ENCODE measurements at places on chromosomes 11 and 22.

GRCh38 chr22:19555651-19556050, 31.4 kb upstream of the CLDN5 start:
- DNase-seq: no peak

DNA sequence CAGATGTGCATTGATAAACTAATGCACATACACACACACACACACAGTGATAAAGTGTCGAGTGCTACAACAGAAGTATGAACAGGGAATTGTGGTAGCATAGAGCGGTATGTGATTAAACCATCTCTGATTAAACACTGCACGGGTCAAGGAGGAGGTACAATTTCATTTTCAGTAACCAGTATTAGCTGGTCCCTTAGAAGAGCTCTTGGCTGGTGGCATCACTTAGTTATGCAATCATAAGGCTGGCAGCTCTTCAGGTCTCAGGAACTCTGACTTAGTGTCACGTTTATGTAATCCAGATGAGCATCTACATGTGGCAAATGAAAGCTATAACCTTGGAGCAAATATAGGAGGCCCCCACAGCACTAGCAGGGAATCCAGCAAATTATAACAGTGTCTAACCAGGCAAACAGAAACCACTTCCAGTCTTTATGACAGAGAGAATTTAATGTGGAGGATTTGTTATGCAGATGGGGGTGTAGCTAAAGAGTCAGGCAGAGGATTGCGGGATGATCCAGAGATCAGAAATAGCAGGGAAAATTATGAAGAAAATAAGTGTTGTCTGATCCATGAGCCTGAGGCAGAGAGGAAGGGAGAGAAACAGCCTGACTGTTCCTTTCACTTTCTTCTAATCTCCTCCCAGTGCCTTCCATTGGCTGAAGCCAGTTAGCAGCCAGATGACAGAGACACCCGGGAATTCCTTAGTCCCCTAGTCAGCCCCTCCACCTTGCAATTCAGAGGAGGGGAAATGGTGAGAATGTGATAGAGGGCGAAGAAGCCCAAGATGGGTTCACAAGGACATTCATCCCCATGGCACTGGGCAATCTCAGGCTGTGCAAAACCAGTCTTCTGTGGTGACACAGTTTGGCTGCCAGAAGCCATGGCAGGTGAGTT, 533.1 kb upstream of the TENM4 start:
- DNase-seq: no peak

DNA sequence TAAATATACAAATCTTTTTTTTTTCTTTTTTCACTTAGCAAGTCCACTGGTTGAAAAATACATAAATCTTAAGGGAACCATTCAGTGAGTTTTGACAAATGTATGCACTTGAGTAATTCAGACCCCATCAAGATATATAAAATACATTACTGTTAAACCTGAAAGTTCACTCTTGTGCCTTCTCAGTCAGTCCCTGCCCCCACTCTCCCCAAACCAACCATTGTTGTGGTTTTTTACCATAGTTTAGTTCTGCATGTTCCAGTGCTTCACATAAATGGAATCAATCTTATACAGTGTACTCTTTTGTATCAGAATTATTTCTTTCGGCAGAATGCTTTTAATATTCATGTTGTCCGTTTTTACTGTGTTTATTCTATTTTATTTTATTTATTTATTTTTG, 26.1 kb downstream of the RNF214 start:
- no peak for DNase-seq

GRCh38 chr11:251550-251949, 14.8 kb downstream of the PSMD13 start:
- DNase-seq: no peak

- no peak for DNase-seq
Observed at GRCh38 chr11:96084610-96085318, 160.9 kb upstream of the MTMR2 start.

- DNase-seq: no peak
Observed at GRCh38 chr11:81421251-81421860, 1312.3 kb downstream of the FAM181B start.

- no peak for DNase-seq
Observed at GRCh38 chr22:50488886-50489285, 2.2 kb downstream of the MIOX start.

GRCh38 chr11:88175569-88176075, 379 bp upstream of the RAB38 start:
- DNase-seq: no peak

DNA sequence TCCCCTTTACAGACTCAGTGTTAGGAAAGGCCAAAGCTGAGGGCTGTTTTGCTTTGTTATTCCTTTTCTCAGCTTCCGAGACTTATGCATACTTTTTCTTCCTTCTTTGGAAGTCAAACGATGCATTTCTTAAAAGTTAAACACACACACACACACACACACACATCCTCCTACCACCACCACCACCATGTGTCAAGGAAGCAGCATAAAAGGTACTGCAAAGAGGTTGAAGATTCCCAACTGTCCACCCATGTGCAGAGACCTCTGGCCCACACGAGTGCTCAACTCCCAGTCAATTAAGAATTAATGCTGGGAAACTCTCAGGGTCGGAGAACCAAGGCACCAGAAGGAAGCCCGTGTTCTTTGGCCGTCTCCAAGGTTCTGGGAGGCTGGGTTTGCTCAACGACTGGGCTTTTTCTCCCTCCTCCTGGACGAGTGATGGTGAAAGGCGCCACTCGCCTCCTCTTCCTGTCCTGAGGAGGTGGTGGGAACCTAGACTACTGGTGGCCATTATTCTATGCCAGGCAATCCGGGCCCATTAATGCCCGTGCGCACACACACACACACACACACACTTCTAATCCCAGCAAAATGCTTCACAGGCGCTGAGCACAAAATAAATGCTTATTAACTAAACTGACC, 15.1 kb downstream of the MN1 start:
- DNase-seq: no peak

- no peak for DNase-seq
Observed at GRCh38 chr11:126333142-126333541, 22.3 kb upstream of the ST3GAL4 start.

DNA sequence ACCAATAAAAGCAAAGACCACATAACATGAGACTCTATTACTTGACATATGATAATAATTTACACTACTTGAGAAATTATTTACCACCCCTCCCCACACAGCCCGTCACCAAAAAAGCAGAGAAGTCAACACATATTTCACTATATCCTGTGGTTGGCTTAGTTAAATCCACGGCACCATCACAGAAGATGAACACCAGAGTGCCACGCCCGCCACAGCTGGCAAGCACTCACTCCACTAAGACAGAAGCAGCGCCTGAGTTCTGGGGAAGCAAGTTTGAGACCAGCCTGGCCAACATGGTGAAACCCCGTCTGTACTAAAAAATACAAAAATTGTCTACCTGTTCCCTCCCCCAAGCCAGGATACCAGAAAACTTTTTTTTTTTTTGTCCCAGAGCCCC, 53.1 kb downstream of the PACSIN2 start:
- no peak for DNase-seq

DNA sequence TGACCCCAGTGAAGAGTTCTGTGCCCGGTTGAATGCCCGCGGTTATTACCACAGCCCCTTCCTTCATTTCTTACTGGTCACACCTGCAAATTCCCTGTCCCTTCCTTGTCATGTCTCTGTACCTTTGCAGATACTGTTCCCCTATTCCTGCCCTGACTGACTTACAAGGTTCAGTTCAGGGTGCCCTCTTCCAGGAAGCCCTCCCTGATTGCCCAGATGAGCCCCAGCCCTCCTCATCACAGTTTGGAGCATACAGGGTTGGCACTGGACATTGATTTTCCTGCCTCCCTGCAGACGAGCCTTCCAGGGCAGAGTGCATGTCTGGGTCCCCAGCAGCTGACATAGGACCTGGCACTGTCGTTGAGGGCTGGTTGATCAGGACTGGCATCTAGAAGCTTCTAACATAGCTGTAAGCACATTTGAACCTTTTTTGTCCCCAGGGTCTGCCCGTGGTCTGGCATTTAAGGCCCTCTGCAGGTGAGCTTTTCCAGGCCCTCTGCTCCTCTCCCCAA, 70.4 kb upstream of the SHISAL1 start:
- no peak for DNase-seq

GRCh38 chr11:4882543-4882942, 843 bp downstream of the OR51T1 start:
- DNase-seq: no peak

GRCh38 chr11:118406599-118407166, 5.3 kb downstream of the ATP5MG start:
- peak; percentile 5 for DNase-seq

- DNase-seq: no peak
Observed at GRCh38 chr11:72546866-72547265, 112.5 kb upstream of the CLPB start.

DNA sequence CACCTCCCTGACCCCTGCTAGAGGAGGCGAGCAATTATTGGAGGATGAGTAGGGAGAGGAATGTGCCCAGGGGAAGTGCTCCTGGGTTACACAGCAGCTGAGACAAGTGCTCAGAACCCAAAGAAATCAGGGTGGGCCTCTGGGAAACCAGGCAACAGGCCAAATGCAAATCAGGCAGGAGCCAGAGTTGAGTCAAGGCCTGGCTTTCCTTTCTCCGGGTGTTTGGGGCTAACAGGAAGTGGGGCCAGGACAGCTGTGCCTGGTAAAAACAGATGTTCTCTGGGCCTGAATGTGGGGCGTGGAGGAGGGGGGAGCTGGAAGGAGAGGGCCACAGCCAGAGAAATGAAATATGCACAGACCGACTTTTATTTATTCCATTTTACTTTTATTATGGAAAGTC, 22.0 kb downstream of the MFNG start:
- DNase-seq: no peak

- no peak for DNase-seq
Observed at GRCh38 chr11:8309311-8309710, 45.6 kb upstream of the LMO1 start.

- DNase-seq: no peak
Observed at GRCh38 chr22:44196731-44197131, 16.0 kb downstream of the PARVG start.

GRCh38 chr11:69471729-69472540, 9.5 kb upstream of the LINC01488 start:
- DNase-seq: no peak

GRCh38 chr22:31148953-31149627, 8.8 kb upstream of the PLA2G3 start:
- peak; percentile 80 for DNase-seq

DNA sequence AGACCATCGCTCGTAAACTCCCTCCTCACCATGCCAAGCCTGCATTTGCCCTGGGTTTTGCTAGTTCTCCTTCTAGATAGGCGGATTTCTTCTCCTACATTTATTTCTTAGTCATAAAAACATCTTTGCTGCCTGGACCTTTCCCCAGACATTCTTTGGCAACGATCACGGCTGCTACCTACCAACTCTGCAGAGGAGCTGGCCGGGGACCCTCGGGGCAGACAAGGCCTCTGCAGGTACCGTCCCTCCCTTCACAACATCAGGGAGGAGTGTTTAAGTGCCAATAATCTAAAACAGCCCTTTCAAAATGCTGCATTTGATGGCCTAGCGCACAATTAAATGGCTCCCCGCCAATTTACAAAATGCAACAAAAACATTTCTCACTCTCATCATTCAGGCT, 34.4 kb downstream of the BRD1 start:
- DNase-seq: no peak

- no peak for DNase-seq
Observed at GRCh38 chr22:32217465-32217864, 12.6 kb upstream of the RFPL2 start.

DNA sequence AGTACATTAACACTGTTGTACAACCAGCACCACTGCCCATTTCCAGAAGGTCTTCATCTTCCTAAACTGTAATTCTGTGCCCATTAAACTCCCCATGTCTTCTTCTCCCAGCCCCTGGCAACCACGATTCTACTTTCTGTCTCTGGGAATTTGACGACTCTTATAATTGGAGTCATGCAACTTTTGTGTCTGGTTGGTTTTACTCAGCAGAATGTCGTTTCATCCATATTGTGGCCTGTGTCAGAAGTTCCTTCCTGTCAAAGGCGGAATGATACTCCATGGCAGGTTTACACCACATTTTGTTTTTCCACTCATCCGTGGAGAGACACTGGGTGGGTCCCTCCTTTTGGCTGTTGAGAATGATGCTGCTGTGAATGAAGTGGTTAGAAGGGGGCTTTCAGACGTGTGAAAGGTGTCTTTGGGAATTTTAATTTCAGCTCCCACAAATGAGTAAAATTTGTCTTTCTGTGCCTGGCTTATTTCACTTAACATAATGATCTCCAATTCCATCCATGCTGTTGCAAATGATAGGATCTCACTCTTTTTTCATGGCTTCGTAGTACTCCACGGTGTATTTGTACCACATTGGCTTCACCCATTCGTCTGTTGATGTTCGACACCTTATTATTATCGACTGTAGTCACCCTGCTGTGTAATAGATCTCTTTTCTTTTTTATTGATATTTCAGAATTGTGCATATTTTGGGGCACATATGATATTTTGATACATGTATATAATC, 86.1 kb upstream of the SEPTIN5 start:
- no peak for DNase-seq

Data from midbrain (tissue), 1 donor.